Tibial artery (tissue), 4 donors: ENCODE measurements at places on chromosomes 12 and 14.

DNA sequence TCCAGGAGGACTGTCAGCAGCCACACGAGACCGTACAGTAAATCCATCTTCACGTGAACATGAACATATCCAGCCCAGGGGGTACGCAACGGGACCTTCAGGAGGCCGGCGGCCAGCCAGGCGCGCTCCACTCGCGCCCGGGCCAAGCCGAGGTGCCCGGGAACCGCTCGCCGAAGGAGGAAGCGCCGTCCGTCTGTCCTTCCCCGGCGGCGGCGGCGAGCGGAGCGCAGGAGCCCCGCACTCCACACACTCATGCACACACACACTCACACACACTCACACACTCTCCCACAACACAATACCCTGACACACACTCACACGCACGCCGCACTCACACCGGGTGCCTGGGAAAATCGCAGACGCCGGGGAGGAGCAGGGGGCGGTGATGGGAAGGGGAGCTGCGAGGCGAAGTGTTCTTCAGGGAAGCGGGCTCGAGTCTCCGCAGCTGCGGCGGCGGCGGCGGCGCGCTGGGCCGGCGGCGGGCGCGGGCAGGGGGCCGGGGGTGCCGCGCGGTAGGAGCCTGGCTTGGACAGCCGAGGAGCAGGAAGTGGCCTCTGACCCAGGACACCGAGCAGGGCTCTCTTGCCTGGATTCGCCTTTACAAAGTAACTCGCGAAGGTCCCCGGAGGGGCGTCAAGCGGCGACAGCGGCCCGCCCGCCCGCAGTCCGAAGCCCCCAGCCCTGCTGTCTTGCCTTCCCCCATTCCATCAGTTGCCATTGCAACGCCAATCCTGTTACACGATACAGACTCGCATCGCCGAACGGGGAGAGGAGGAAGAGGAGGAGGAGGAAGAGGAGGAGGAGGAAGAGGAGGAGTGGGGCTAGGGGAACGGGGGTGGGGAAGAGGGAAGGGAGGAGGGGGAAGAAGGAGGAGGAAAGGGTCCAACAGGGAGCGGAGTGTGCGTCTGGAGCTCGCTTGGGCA, 601 bp downstream of the MDGA2 start:
- no peak for DNase-seq

GRCh38 chr12:30813525-30814294, 59.0 kb upstream of the CAPRIN2 start:
- DNase-seq: no peak

- DNase-seq: no peak
Measured at GRCh38 chr12:75684678-75685616, 173.5 kb upstream of the KRR1 start.

GRCh38 chr14:24900269-24901100, 149.5 kb downstream of the STXBP6 start:
- DNase-seq: no peak

DNA sequence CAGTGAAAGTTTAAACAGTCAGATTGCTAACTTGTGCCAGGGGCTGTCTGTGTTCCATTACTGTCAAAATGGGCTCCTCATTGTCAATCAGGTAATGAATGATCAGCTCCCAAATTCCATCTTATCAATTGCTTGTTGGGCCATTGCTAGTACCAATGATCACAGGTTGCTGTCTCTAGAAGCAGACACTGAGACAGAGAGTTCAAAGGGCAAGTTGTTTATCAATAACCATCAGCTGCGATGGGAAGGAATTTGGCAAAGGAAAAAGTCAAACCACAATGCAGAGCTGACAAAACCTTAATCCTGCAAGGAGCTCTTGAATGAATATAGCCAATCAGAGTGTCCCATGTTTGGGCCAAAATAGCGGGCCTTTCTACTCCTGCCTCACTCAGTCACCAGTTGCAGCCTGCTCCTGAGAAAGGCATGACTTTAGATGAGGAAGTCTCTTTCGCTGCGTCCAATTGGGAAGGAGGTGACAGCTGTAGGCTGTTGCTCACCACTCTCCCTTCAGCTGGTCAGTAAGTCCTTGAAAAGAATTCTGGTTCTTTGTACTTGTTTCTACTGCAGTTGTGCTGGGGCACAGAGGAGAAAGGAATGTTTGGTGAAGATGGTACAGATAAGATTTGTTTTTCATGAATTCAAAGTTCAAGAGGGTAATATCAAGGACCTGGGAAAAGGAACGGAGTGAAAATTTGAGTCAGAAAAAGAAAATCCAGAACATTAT, 179.2 kb upstream of the PDE3A start:
- DNase-seq: no peak

GRCh38 chr12:92943482-92944250, 14.6 kb upstream of the EEA1 start:
- DNase-seq: no peak

DNA sequence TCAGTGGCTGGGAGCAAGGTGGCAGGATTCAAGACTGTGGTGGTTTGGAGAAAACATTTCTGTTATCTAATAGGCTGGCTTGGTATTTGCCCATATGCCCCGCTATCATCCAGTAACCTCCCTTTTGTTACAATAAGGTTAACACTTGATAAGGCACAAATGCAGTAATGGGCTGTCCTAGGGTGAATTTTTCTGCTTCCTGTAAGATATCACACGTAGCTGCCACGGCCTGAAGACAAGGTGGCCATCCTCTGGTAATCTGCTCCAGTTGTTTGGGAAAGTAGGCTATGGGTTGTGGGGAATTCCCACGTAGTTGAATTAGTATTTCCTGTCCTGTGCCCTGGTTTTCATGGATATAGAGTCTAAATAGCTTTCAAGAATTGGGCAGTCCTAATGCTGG, 23.1 kb downstream of the ANG start:
- no peak for DNase-seq

- no peak for DNase-seq
Measured at GRCh38 chr12:103965255-103965589, 450 bp upstream of the TDG start.

DNA sequence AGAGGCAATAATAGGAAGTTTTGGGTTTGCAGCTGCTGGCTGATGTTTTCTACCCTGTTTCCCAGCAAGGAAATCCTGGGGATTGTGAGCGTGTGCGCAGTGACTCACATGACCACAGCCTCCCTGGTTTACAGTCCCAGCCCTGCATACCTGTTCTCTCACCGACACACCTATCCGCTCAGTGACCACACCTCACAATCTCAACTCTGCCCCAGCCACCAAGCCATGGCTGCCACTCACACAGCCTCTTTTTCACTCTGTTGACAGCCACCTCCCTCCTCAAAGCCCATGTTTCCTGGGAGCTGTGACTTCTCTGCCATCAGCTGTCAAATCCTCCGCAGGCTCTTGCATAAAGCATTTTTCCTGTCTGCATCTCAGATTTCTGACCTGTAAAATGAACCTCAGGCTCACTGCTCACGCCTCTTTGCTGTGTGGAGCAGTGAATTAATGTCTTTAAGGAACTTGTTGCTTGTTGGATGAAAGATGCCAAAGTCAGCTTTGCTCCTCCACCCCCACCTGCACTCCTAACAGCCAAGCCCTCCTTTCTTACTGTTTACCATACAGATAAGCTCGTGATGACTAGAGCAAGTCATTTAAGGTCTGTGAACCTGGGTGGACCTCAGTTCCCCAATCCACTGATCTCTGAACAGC, 43.5 kb downstream of the B4GALNT3 start:
- DNase-seq: no peak

- no peak for DNase-seq
Measured at GRCh38 chr14:90559811-90560492, 163.1 kb downstream of the CALM1 start.

GRCh38 chr14:25358330-25358729, 308.4 kb upstream of the STXBP6 start:
- no peak for DNase-seq

GRCh38 chr12:89040146-89040964, 311.9 kb downstream of the DUSP6 start:
- no peak for DNase-seq

DNA sequence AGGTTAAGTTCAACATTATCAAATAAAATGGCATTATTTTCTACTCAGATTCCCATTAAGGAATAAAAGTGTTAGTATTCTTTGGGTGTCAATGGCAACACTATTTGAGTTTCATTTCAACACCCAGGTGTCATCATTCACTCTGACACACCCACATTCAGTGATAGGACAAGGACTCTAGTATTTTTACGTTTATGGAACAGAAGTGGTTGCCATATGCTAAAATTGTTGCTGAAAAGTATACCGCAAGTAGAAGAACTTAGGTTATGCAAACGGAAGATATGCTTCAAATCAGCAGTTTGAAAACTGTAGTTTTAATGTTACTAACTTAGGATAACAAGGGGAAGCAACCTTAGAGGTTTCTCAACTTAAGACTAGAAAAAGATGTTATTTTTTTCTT, 20.0 kb upstream of the SGPP1 start:
- no peak for DNase-seq

DNA sequence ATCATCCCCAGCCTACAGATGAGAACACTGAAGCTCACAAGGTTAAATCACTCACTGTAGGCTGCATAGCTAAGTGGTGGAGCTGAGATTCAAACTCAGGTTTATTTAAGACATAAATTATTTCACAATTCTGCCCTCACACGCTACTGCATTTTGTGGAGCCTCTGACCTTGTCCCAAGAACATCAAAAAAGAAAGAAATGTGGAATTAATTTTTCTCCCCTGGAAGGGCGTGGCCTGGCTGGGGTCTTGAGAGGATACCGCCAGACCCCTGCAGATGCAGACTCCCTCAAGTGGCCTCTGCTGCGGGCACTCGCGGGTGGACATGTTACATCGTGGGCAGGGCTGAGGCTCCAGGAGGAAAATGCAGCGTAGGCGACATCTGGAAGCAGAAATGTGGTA, 40.6 kb downstream of the LTBP2 start:
- peak; percentile 47 for DNase-seq

GRCh38 chr12:16515666-16516065, 90.3 kb downstream of the LMO3 start:
- DNase-seq: no peak

GRCh38 chr12:39623919-39624318, 4.3 kb upstream of the ABCD2 start:
- DNase-seq: no peak

DNA sequence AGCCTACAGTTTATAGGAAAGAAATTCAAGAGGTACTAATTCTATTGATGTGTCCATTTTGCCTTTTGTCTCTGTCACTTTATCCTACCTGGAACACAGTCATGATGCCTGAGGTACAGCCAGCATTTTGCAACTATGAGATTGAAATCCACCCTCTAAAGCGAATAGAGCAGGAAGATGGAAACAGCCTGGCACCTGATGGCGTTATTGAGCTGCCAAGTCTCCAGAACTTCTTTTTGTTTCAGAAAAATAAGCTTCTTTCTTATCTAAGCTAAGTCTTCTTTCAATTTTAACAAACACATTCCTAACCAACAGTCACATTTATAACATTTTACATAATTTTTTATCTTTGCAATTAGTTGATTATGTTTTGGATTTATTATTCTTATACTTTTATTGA, 182.1 kb downstream of the PAWR start:
- DNase-seq: no peak

DNA sequence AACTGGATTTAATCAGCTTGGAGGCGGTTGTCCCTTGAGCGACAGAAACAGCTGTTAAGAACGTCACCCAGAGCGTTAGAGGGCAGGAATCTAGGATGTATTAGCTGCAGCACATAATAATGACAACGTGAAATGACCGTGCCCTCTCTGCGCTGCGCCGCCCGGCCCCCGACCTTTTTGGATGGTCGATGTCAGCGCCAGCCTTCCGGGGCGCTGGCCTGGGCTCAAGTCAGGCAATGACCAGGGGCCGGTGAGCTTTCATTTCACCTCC, 427 bp upstream of the TMEM120B start:
- peak; percentile 69 for DNase-seq

- DNase-seq: no peak
Measured at GRCh38 chr14:63487724-63488123, 55.5 kb downstream of the PPP2R5E start.

GRCh38 chr12:7555752-7556151, 52.2 kb upstream of the CD163 start:
- DNase-seq: no peak

GRCh38 chr14:74459289-74459946, 33.4 kb upstream of the SYNDIG1L start:
- no peak for DNase-seq

DNA sequence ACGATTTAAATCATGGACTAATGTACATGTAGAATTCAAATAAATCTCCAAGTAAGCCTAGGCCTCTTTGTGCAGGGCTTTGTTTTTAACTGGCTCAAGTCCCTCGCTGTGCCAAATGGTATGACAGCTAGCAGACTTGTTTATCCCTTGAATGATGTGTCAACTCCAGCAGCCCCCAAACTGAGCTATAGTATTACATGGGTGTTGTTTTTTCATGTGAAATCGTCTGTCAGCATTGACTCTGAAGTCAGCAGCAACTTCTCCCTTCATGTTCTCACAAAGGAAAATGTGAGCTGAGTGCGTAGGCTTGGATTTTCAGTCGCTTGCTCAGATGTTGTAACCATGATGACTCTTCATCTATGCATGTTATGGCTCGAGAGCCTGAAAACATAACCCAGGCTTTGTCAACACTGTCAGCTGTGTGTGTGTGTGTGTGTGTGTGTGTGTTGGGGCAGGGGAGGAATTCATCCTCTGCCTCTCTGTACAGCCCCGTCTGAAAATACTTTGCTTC, 73.3 kb downstream of the PTHLH start:
- no peak for DNase-seq

DNA sequence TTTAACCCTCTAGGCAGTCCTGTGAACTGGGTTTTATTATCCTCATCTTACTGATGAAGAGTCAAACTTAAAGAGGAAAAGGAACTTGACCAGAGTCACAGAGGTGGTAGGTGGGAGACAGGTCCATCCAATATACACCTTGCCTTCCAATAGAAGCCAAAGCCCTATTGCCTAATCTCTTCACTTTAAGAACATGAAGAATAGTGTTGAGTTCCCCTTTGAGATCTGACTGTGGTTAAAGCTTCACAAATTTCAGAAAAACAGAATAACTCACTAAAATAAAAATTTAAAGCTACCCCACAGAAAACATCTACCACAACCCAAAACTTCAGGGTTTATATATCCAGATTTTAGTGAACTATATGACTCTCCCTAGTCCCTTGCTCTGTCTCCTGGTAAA, 115.4 kb downstream of the ETV6 start:
- no peak for DNase-seq

DNA sequence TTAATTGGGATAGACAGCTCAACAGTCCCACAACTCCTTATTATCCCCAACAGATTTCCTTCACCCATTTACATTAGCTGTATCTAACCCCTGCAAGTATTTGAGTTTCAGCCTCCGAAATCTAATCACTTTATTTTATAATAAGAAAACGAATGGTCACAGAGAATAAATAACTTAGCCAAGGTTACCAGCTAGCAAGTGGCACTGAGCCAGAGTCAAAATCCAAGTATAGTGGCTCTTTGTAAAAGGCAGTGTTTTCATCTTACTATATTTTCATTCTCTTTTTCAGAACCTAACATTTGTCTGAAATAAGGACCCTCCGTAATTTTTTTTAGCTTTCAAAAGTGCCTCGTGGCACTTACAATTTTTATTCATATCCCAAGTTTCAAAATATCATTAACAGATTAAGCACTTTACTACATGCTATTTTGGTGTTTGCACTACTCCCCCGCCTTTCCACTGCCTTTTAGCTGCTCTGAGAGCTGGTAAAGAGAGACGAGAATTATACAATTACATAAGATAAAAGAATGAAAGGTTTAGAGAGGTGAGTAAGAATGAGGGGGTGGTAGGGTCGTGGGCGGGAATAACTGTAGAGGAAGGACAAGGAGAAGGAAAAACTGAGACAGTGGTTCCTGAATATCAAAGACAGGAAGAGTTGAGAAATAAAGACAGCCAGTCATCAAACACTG, 3.7 kb upstream of the USP15 start:
- no peak for DNase-seq
